Cardiac fibroblast (primary cell): ENCODE measurements at places on chromosomes 3 and 15.
A peak's percentile ranks its signal among the peaks of the same experiment; 100 is the strongest.

DNA sequence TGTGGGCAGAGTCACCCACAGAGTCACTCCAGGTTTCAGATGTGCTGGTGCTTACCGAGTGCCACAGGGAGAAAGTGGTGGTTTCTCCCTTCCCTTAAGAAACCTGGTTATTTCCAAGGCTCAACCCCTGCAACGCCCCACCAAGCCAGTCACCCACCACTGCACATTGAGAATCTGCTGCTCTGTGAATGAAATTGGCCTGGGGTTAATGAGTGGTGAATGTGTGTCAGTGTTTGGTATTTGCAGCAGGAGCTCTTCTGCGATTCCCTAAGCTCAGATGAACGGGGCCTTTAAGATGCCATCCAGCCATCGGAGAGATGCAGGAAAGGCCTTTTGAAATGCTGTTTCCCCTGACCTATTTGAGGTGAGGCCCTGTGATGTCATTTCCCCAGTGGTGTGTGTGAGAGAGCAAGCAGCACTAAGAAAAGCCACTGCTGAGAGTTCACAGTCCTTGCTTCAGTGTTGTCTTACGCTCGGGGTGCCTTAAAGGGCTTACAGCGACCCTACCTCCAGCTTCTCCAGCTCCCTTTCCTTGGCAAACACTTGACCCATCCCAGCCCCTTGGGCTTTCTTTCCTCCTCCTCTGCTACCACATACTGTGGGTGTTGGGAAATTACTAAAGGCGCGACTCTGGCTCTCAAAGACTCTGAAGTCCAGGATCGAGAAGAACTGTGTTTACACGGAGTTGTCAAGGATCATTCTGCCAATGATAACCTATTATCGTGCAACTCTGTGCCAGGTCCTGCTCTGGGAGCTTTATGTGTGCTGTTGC, 68.9 kb downstream of the SMAD3 start:
- DNase-seq = peak; percentile 56

GRCh38 chr3:184598574-184598927, 37.0 kb downstream of the EPHB3 start:
- no peak for DNase-seq

DNA sequence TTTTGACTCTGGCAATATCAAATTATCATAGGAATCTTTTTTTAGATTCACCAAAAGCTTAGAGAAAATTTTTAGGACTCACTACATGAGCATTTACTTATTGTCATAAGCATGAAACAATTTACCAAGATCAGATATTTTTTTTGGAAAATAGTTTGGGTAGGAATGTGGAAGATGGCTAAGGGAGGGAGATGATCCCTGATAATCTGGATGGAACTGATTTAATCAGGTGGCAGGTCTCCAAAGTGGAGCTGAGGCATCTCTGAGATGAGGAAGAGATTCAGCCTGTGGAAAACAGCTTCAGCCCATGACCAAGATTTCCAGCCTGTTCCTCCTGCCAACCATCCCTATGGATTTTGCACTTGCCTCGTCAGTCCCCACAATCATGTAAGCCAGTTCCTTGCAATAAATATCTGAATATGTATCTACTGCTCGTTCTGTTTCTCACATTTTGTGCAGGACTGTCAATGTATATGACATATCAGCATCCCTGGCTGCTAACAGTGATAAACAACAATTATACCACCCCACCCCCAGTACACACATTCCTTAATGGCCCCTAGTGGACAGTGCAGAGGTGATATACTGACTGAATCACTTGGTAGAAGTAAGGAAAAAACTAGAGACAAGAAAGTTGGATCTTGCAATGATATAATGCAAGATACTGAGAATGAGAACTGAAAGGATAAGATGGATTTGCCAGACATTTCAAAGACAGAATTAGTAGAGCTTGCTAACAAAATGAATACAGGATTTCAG, 183.8 kb downstream of the NEK10 start:
- DNase-seq = no peak

GRCh38 chr3:63538919-63539318, 113.6 kb upstream of the SNTN start:
- DNase-seq = no peak

GRCh38 chr15:47273864-47274263, 443.4 kb upstream of the SEMA6D start:
- DNase-seq = no peak

DNA sequence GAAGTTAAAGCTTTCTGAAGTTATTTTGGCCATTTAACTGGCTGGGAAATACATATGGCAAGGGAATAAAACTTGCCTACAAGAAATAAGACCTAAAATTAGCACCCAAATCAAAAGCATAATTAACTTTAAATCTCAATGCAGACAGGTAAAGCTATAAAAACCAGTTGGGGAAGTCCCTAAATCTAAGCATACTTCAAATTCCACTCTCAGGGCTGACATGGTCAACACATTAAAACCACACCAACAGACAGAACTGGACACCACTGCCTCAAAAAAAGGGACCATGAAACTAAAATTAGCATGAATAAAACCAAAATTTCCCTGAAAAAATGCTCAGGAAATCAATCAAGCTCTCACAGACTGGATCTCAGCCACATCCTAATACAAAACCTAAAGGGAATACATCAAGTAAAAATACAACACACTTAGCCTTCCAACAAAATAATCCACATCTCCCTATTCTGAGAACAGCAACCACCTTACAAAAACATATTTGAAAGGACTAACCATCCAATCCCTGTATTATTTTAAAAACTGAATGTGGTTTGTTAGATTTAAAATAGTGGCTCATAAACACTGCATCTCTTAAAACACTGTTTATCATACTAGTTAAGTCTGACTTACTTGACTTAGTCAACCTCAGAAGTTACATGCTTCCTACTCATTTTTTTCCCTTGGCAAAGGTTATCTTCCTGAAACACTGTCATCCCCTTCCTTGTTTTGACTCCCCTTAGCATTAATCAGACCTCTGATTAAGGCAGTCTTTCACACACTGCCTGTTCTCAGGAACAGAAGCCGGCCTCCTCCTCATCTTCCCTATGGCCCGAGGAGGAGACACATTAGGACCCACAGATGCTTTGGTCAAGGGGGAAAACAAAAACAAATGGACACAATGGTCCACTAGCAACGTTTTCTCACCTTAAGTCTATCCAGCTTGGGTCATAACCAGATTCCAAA, 8.3 kb downstream of the TRA2B start:
- peak; percentile 53 for DNase-seq

DNA sequence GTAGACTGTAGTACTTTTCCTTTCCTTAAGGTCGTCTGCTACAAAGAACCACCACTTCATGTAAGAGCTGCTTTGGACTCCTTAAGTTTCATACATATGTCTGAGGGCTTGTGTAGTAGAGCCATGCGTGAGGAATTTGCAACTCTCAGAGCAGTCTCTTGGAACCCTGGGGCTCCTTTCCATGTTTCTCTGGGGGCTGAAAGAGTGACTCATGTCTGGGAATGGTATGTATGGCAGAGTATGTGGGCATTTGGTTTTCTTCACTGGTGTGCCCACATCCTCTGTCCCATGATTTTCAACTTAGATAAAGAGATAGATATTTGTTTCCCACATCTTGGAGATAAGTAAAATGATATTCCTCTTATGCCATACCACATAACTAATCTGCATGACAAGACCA, 20.6 kb upstream of the RBM5 start:
- DNase-seq = no peak

GRCh38 chr15:31353931-31354330, 27.3 kb downstream of the KLF13 start:
- DNase-seq = no peak

DNA sequence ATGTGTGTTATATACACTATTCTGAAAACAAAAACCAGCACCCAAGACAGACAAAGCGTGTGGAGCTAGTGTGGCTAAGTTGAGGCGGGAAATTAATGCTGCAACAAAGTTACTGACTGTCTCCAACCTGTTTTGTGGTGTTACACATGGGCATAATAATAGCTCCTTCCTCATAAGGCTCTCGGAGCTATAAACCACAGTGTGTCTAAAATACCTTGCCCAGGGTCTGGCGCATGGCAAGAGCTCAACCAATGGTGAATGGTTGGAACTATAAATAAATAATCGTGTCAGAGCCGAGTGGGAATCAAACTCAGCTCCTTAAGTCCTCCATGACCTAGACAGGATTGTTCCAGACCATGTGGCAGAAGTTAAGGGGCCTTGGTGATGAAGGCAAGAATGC, 35.9 kb upstream of the TFRC start:
- no peak for DNase-seq
